ENCODE measurements at places on chromosomes 13 and 19.
A peak's percentile ranks its signal among the peaks of the same experiment; 100 is the strongest.

DNA sequence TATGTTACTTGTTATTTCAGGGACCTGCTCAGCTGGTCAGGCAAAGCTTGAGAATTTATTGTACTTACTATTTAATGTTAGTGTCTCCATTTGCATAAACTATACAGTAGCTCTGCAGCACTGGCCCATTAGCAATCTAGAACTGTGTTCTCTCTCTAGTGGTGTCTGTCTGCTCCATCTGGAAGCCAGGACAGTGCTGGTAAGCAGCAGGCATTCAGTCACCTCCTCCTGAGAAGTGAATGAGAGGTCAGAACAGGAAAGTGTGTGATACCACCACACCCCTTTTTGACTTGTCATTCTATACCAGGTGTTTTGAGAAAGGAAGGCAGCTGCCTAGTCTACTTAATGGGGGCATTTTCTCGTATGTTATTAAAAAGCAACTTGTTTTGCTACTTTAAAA, 3.9 kb downstream of the COG3 start:
- no peak for DNase-seq

GRCh38 chr13:23776698-23777574, 112.3 kb downstream of the MIPEP start:
- peak; percentile 20 for DNase-seq

GRCh38 chr19:13154911-13155471, 4.8 kb downstream of the IER2 start:
- DNase-seq, result peak; percentile 67

GRCh38 chr13:44393391-44393790, 19.8 kb downstream of the SERP2 start:
- DNase-seq, result peak; percentile 17

GRCh38 chr13:100314132-100314910, 225.4 kb downstream of the PCCA start:
- DNase-seq, result no peak

- DNase-seq, result peak; percentile 64
Measured at GRCh38 chr13:22278336-22278929, 607.6 kb downstream of the FGF9 start.

- DNase-seq, result no peak
Measured at GRCh38 chr13:49855930-49856329, 63.4 kb upstream of the KPNA3 start.

DNA sequence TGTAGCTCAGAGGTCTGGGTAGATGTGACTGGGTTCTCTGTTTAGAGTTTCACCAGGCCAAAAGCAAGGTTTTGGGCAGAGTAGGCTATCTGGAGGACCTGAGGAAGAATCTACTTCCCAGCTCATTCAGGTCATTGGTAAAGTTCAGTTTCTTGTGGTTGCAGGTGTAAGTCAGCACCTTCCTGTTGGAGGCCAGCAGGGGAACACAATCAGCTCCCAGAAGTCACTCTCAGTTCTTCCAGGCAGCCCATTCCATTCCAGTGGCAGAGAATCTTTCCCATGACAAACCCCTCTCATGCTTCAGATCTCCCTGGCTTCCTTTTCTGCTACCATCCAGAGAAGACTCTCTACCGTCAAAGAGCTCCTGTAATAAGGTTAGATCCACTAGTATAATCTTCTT, 176.2 kb upstream of the UFM1 start:
- DNase-seq, result no peak

- DNase-seq, result no peak
Measured at GRCh38 chr13:60260440-60260839, 96.7 kb upstream of the DIAPH3 start.

DNA sequence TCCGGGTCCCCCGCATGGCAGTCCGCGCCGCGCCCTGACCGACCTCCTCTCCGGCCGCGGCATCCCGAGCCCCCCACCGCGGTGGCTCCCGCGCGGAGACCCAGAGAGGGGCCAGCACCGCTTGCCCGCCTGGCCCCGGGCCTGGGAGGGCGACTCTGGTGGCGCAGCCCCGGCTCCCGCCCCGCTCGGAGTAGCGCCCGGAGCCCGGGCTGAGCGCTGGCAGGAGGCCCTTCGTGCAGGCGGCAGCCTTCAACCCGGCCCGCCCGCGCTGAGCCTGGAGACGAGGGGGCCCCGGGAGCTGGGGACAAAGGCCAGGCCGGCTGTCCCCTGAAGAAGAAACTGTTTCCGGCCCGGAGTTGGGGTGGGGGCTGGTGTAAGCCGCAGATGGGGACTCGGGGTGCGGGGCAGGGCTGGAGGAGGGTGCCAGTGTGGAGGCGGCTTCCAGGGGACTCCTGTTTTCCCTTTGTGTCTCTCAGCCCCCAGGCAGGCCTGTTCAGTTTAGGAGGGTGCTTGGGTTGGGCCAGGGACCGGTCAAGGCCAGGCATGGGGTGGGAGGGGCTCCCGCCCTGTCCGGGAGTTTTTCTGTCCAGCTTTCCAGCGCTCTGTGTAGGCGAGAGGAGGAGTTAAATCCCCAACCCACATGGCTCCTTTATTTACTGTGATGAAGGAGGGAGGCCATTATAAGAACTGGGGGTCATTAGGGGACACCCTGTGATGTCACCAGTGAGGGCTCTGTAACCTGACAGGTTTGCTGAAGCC, 935 bp downstream of the LRP3 start:
- peak; percentile 45 for DNase-seq

GRCh38 chr13:25607096-25607495, 235.3 kb downstream of the ATP8A2 start:
- no peak for DNase-seq

DNA sequence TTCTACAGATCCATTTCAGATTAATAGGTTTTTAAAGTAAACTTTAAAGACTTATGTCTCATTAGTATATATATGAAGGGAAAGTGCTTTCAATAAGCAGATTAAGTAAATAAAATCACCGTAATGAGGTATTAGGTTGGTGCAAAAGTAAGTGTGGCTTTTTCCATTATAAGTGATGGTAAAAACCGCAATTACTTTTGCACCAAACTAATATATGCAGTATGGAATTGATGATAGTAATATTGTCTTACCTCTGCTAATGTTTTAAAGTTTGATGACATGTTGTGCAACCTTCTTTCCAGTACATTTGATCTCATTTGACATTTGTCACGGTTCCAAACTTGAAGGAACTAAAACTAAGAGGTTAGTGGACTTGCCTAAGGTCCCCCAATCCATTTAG, 1819.3 kb downstream of the PCDH9 start:
- no peak for DNase-seq

All from suppressor macrophage (primary cell).